Posterior vena cava (tissue), 2 donors: ENCODE measurements at places on chromosomes 11 and 22. TPM values are rescaled to one million over a fixed set of nuclear protein-coding genes. Genes with fewer than 3 reads are reported as not detected.

The TRIM48 gene
- total RNA-seq, result not detected

The TCP11L1 gene
- total RNA-seq, result 25.4 TPM

The TST gene
- total RNA-seq, result 9.3 TPM

- no peak for DNase-seq
Measured at GRCh38 chr11:123475469-123475868, 45.4 kb downstream of the GRAMD1B start.

GRCh38 chr11:116176484-116177005 lies 596.2 kb downstream of the BUD13 start:
- no peak for DNase-seq

DNA sequence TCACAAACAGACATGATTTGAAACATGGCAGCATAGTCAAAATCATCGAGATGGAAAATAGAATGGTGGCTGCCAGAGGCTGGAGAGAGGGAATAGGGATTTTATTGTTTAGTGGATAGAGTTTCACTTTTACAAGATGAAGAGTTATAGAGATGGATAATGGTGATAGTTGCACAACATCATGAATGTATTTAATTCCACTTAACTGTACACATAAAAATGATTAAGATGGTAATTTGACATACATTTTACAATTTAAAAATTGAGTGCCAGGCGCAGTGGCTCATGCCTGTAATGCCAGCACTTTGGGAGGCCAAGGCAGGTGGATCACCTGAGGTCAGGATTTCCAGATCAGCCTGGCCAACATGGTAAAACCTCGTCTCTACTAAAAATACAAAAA lies 21.2 kb downstream of the TTC28 start:
- DNase-seq, result no peak

GRCh38 chr11:5610446-5610845 lies 14.0 kb downstream of the TRIM6 start:
- no peak for DNase-seq

DNA sequence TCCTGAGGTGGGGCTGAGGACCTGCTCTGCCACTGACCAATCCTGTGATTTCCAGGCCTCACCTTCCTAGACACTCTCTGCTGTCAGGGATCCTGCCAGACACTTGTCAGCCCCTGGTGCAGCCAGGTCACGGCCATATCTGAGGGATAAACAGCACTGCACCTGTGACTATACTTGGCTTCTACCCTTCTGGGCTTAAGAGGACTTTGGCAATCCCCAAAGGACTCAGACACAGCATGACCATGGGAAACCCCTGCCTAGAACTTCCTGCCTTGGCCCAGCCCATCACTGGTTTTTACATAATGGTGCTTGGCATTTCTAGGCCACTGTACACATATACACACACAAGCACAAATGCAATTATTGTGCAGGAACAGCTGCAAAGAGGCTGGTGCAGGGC lies 11.6 kb upstream of the OLFML1 start:
- no peak for DNase-seq

GRCh38 chr22:23773483-23774113 lies 949 bp downstream of the MMP11 start:
- DNase-seq, result no peak

DNA sequence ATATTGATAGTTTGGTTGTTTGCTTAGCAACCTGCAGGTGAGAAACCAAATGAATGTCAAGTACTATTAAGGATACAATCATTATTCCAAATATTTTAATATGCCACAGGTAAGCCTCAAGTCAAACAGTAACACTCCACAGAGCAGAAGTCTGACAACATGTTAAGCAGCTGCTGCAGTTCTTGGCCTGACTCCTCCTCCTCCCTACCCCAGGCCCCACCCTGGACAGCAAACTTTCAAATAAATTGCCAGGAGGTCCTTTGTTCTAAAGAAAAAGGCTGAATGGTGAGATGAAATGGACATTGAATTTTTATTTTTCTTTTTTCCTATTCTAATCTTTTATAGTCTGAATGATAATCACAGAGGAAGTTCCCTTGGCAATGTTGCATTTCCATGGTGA lies 260.0 kb upstream of the POU2AF2 start:
- DNase-seq, result no peak

GRCh38 chr11:66112041-66112491 lies 42.0 kb downstream of the PACS1 start:
- no peak for DNase-seq

GRCh38 chr11:129417458-129417857 lies 41.8 kb downstream of the BARX2 start:
- no peak for DNase-seq

GRCh38 chr11:120525261-120526171 lies 14.0 kb downstream of the GRIK4 start:
- DNase-seq, result peak; percentile 49
